NB4 (cell line): ENCODE measurements at places on chromosomes 3 and 15.
A peak's percentile ranks its signal among the peaks of the same experiment; 100 is the strongest.

GRCh38 chr3:173747427-173747826, 349.9 kb downstream of the NLGN1 start:
- no peak for DNase-seq

GRCh38 chr3:169383770-169384169, 279.7 kb downstream of the MECOM start:
- no peak for DNase-seq

- DNase-seq = no peak
These were observed 921.3 kb downstream of the TUSC7 start for GRCh38 chr3:117630885-117631284.

GRCh38 chr15:77002954-77003912, 8.3 kb downstream of the PSTPIP1 start:
- DNase-seq = peak; percentile 97

DNA sequence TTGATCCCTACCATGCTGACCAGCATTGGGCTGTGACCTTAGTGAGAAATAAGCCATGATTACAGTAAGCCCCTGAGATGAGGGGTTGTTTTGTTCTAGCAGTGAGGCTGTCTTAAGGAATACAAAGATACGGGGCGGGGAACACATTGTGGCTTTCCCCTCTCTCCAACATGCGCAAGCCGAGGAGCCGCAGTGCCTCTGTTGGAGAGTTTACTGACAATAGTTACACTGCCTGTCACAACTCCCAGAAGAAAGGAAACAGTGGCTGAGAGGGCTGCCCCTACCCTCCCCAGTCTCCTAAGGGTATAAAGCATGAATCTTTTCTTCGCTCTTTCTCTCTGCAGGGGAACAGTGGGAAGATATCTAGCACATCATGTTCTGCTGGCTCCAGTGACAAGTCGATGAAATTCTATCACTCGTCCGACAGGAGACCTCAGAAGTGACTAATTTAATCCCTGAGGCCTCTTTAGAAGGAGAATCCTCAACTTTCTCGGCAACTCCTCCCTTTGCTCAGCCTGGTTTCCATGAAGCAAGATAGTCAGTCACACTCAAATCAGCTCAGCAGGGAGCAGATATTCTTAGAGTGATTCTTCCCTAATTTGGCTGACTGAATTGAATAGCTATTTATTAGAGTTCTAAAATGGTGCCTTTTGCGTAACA, 409.0 kb upstream of the PROK2 start:
- DNase-seq = no peak

GRCh38 chr15:67820992-67821783, 4.1 kb upstream of the SKOR1 start:
- peak; percentile 57 for DNase-seq

DNA sequence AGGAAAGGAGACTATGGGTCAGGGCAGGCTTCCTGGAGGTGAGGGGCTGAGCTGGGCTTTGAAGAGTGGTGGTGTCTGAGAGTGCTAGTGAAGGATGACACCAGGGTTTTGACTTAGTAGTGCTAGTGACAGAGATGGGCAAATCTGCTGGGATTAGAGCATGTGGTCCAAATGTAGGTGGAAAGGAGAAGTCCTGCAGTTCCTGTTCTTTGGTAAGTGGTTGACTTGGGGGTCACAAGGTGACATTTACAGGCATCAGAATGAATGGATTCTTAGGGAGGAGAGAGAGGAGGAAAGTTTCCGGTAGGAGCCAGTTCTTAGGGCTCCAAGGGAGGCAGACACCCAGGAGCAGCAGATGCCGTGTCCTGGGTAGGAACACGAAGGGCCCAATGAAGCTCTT, 796 bp upstream of the DOCK3 start:
- peak; percentile 31 for DNase-seq

GRCh38 chr15:81023483-81024264, 23.0 kb downstream of the TLNRD1 start:
- DNase-seq = peak; percentile 84

- no peak for DNase-seq
These were observed 263.4 kb upstream of the TLE3 start for GRCh38 chr15:70361106-70361505.

DNA sequence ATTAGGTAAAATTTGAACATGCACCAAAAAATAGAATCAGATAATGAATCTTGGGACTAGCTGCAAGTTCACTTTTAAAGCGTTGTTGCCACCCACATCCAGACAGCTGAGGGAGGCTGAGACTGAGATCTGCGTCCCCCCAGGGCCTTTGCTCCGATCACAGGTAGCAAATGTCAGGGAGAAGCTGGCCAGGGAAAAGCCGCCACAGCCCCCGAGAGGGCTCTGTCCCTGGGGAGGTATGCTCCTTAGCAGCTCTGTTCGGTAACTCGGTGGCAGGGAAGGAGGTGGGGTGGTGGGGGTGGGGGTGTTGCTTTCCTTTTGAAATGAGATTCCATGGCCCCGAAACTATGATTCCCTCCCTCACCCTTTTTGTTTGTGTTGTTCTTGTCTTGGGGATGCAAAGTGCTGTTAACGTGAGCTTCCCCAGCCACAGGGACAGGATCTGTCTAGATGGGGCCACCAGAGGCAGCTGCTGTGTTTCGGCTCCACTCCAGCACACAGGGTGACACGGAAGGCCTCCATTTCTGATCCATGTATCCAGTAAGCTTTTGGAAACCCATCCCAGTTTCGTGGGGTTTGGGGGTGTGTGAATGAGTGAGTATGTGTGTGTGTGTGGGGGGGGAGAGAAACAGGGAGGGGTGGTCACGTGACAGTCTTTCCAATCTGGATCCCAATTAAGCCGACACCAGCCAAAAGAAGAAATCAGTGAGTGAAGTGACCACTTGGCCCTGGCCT, 1.1 kb upstream of the MINAR1 start:
- no peak for DNase-seq

- DNase-seq = no peak
These were observed 120.0 kb downstream of the ATP1B3 start for GRCh38 chr3:141996437-141996836.

GRCh38 chr3:42805141-42805821, 991 bp upstream of the HIGD1A start:
- no peak for DNase-seq

- no peak for DNase-seq
These were observed 19.4 kb downstream of the CDV3 start for GRCh38 chr3:133592843-133593242.

GRCh38 chr15:34355241-34355640, 11.8 kb downstream of the LPCAT4 start:
- no peak for DNase-seq

DNA sequence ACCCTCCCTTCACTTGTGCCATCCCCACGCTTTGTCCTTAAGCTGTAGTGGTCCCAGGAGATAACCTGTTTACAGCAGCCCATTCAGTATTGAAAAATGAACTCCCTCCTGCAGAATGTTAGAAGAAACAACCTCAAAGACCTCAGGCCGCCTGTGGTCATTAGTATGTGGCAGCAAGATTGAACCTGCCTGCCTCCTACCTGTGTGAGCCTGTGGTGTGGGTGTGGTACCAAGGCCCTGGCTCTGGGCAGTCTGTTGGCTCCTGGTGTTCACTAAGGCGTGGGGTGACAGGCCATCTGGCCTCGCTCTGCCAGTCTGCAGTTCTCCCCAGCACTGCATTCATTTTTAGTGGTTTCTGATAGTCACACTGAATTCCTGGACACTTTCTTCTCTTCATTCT, 21.0 kb downstream of the LSM3 start:
- DNase-seq = no peak

DNA sequence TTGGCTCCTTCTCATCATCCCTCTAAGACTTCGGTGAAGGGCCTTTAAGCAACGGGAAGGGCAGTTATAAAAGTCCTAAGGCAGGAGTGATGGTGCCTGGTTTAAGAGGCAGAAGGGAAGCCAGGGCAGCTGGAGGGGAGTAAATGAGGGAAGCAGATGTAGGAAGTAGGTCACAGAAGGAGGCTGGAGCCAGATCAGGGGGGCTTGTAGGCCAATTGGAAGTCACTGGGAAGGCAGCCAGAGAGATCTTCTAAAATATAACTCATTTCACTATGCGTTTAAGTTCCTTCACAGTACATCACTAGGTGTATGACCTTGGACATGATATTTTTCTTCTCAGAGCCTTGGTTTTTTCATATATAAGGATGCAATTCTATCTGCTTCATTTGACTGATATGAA, 94.7 kb downstream of the MYH15 start:
- no peak for DNase-seq

DNA sequence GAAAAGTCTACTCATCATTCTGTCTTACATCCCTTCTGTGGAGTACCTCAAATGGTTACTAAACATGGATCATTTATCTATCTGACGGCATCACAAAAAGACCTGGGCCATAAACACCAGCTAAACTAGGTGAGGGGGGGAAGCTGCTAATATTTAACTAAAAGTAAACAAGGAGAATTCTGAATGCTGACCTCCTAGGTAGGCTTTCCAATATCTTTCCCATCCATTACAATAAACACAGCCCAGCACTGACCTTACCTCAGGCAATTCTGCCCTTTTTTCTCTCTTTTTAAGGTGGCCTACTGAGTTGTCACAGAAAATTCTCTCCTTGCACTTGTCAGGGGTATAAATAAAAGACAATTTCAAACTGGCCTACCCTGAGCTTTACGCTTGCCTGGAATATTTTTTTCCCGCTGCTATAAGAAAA, 33.1 kb downstream of the USF3 start:
- DNase-seq = no peak

DNA sequence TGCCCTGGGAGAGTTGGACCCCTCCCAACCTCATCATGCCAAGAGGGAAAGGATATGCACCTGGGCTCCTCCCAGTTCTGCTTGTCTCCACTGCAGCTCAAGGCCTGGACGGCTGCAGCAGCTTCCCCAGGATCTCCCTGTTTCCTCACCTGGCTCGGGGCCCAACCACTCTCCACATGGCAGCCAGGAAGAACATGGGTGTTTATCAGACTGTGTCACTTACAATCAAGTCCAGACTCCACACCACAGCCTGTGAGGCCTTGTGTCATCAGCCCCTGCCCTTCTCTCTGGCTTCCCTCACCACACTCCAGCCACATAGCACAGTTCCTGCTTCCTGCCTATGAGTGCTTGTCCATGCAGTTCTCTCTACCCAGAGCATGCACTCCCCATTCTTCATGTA, 534.4 kb downstream of the EPHB1 start:
- DNase-seq = peak; percentile 2

DNA sequence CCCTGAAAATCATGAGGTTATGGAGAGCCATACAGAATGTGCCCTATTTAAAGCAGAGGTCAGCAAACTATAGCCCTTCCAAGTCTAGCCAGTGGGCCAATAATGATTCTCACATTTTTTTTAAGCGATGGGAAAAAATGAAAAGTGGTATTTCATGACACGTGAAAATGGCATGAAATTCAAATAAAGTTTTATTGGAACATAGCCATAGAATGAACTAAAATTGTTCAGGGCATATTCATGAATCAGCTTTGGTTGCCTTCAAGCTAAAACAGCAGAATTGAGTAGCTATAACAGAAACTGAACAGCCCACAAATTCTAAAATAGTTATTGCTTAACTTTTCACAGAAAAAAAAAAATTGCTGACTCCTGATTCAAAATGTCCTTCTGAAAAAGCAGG, 104.5 kb downstream of the TFG start:
- no peak for DNase-seq

- no peak for DNase-seq
These were observed 202.5 kb downstream of the ROBO2 start for GRCh38 chr3:77242371-77242770.

DNA sequence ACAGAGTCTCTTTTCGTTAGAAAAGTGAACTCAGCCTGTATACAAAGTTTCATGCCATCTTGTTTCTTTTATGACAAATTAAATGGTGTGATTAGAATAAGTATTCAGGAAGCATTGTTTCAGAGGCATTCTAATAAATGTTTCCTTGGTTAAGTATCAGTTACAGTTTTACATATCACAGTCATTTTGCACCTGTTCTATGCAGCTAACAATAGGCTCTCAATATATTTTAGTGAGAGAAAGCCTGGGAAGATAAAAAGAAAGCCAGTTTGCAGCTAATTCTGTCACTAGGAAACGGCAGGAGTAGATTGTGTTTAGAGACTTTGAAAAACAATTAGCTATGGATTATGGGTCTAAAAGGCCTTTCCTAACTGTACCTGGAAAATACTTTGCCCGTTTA, 252.8 kb downstream of the ZIC1 start:
- no peak for DNase-seq

GRCh38 chr15:98835876-98836275, 171.7 kb downstream of the PGPEP1L start:
- DNase-seq = peak; percentile 37

DNA sequence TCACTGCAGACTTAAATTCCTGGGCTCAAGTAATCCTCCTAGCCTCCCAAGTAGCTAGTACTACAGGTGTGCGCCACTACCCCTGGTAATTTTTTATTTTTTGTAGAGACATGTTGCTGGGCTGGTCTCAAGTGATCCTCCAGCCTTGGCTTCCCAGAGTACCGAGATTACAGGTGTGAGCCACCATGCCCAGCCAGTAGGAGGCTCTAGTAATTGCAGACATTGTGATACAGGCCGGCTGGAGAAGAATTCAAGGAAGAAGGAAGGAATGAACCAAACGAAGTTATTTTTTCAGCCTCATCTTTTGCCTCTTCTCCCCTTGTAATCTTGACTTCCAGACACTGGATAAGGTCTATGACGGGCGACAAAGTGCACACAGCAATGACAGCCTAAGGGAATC, 3.2 kb upstream of the PPP4R2 start:
- DNase-seq = no peak
